ENCODE measurements at places on chromosomes 1 and 21.

- DNase-seq, result no peak
Observed at GRCh38 chr1:25055324-25055780, 125.3 kb upstream of the RUNX3 start.

DNA sequence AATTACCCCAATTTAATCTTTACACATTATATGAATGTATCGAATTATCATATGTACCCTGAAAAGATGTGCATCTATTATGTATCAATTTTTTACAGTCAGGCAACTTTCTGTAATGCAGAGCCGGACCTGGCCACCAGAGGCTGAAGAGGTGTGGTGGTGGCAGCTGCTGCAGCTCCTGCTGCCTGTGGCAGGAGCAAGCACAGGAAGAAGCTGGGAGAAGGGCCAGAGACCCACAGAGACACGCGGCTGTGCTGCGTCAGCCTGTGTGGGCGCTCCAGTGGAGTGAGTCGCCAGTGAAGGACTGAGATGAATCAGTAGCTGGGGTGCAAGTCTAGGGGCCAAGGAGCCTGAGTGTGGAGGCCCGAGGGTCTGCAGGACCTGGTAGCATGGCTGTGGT is 74.3 kb upstream of the COG2 start:
- peak; percentile 46 for DNase-seq

- DNase-seq, result no peak
Observed at GRCh38 chr1:207992677-207993236, 81.8 kb upstream of the CD34 start.

GRCh38 chr21:35381743-35382310 is 332.7 kb upstream of the RUNX1 start:
- DNase-seq, result no peak

GRCh38 chr1:175043824-175044223 is 20.6 kb upstream of the MRPS14 start:
- DNase-seq, result no peak

- peak; percentile 22 for DNase-seq
Observed at GRCh38 chr1:11051781-11052511, 4.9 kb upstream of the MASP2 start.

DNA sequence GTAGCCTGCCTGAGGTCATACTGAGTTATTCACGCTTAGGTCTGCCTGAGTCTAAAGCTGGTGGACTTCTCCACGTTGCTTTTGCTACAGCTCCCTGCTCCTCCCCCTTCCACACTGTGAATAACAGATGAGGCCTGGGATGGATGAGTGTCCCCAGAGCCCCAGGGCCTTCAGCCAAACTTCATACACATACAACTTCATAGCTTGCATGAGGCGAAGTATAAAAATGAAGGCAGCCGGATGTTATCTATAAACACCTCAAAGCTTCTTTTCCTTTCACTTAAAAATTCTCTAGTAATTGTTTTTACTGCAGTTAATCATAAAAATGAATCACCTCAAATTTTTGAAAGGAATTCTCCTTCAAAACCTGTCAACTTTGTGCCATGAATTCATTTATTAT is 70.2 kb downstream of the DAB1 start:
- DNase-seq, result peak; percentile 2

GRCh38 chr1:22959545-22960360 is 12.9 kb downstream of the LACTBL1 start:
- DNase-seq, result no peak

- peak; percentile 40 for DNase-seq
Observed at GRCh38 chr1:22388671-22389450, 62.8 kb upstream of the ZBTB40 start.

DNA sequence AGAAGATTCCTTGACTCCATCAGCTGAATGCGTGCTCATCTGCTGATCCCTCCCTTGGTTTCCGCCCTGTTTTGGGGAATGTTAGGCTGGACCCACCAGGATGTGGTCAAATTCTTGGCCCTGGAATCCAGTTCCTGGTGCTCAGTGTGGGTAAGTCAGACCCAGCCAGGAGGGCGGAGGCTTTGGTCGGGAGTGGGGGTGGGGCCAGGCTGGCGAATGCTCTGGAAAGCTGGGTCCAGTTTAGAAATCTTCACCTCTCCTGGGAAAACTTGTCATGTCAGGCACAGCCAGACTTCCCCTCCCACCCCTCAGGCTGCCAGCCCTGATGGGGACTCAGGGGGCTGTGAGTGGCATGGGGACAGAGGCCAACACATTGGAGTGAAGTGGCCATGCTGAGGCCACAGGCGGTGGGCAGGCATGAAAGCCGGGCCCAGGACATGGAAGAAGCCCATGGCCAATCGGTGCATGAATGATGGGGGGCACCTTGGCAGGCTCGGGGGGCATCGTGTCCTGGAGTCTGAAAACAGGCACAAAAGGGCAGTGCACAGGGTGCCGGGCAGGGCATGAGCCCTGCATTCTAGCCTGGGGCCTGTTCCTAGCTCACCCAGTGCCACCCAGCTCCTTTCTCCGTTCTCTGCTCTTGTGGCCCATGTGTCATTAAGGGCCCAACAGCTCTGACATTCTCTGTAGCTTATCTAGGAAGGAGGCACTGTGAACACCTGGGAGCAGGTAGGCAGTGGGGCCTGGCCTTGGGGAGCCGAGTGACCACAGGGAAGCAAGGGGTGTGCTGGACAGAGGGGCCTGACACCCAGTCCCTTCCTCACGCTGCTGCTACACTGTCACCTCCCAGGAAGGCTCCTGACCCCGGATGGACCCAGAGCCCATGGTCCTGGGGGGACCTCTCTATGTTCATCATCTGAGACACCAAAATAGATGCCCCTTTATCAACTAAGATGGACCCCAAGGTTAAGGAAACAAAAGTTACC is 14.6 kb upstream of the PADI1 start:
- DNase-seq, result peak; percentile 79
